ENCODE measurements at places on chromosomes 12 and 14.

DNA sequence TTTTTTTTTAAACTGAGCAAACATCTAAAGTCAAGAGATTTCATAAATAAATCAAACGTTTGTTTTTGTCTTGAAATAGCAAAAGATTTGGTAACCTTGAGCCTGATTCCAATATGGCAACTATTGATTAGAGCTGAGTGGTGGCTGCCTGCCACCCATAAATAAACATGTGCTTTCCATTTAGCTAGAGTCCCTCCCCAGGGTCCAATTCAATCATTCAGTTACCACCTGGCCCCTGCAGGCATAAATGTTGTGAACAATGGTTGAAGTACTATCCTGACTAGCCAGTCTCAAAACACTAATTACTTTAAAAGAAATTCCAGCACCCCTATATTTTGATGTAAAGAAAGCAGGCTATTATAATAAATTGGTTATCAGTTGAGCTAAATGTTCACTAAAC, 129.7 kb upstream of the GRIP1 start:
- no peak for DNase-seq

DNA sequence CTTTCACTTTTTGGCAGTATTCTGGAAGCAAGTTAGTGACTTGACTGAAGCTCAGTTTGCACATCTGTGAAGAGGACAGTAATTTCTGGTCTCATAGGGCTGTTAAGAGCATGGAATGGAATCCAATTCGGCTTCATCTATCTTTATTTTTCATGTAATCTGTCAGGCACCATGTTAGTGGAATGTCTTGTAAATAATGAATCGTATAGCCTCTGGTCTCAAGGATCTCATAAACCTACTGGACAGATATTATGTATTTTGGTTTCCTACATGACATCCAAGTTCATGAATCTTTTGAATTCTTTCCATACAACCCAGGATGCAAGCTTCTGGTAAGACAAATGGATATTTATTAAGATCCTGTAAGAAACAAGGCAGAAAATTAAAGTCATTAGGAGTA, 24.0 kb downstream of the TMTC2 start:
- no peak for DNase-seq

DNA sequence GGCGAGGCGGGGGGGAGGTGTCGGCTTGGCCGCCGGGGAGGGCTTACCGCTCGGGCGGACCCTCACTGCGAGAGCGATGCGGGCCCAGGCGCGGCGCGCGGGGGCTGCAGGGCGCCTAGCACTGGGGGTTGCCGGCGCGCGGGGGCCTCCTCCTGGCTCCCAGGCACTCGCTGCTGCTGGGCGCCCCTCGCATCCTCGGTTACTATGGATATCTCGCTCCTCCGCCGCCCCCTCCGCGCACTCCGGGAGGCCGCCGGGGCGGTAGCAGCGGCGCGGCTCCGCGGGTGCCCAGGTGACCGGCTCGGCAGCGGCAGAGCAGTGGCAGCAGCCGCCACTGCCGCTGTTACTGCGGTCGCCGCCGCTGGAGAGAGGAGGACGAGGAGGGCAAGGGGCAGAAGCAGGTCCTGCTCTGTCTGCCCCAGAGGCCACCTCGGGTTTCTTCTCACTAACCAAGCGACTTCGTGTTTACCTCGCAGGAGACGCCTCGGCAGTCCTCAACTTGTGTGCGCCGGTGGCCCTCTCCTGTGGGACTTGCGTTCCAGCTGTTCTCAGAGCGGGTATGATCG, 250.1 kb downstream of the APAF1 start:
- DNase-seq: no peak

DNA sequence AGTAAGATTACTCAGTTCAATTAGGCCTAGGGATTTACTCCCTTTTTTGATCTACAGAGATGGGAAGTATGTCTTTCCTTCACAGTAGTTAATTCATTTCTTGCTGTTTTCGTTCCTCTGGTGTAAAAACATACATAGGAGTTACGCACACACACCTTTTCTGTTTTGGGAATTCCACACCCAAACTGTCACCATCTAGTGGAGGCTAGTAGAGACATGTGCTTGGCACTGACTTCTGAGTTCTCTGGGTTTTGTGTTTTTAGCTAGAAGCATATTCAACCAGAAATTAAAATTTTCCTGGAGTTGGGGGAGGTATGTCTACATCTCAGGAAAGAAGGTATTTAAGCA, 1.4 kb downstream of the SUSD6 start:
- DNase-seq: peak; percentile 20
